ENCODE measurements at places on chromosomes 6 and 20. TPM values are rescaled to one million over a fixed set of nuclear protein-coding genes. Genes with fewer than 3 reads are reported as not detected.

DNA sequence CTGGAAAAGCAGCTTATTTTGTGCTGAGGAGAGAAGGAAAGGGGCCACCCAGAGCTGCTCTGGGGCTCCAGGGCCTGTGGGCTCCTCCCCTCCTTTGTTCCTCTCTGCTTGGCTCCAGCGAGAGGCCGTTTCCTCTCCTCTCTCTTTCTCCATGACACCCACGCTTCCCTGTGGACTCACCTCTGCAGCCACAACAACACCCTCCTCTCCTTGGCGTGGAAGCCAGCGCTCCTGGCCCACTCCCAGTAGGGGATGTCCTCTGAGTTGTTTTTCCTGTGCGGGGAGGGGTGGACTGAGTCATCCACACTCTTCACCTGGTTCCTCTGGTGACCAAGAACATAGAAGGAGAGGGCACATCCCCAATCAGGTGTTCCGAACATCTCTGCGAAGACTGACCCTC lies 4.9 kb upstream of the CDSN start:
- DNase-seq, result peak; percentile 59

DNA sequence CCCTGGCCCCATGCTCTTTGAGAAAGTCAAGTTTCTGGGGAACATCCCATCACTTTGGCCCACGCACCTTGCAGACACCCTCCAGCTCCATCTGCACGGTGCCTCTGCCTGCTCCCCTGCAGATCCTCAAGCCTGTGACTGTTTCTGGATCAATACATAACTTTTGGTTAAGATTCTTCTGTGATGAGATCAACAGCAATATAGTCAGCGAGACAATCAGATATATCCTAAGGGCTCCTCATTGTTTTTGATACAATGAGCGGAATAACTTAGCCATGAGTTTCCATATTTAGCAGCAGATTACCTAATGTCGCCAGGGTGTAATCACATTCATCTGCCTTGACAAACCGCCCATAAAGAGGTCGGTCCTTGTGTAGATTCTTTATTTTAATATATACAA lies 109.3 kb upstream of the MTHFD1L start:
- DNase-seq, result no peak

DNA sequence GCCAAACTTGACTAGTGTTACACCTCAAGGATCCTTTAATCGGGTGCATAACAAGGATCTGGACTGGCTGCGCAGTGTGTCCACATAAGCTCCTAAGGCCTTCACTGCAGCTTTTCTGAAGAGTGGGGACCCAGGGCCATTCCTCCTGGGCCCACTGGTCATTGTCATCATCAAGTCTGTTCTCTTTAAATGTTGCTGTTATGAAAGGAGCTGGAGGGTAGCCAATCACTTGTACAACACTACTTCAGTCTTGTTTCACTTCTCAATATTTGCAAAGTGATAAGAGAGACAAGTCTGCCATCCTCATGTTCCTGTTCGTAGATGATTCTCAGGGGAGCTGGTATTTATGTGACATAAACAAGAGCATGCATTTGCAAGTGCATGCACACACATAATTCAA lies 149.8 kb downstream of the SYNDIG1 start:
- no peak for DNase-seq

DNA sequence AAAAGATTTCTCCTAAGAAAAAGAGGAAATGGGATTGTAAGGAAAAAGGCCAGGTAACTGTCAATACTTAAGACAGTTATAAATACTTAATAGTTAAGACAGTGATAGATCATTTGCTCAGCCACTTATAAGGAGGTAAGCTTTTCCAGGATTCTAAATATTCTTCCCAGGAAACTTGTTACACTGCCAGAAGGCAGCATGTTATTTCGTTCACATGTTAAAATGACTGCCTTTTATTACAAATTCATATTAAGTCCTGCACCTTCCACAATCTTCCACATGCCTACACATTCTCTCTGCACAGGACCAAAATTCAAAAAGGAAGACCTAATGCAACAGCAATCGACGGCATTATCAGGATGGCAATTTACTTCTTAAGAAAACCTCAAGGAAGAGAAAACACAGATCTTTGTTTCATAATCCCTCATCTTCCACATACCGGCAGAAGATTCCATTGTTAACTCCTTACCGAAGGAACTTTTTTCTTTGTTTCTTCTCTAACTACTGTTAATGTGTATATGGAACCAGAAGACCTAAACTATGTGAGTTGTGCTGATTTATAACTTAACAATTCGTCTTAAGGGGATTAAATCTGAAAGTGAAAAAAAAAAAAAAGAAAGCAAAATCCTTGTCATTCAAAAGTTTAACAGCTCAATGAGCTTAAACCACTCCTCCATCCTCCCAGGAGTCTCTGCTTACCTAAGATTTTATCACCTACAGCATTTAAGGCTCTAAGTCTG lies 799 bp downstream of the TAAR2 start:
- DNase-seq, result no peak

GRCh38 chr6:13072686-13073347 lies 255.5 kb downstream of the TBC1D7 start:
- DNase-seq, result no peak

MCCD1 gene
- total RNA-seq, result not detected

SOX12 gene
- 7.4 TPM for total RNA-seq

Measured in ureter (tissue), 1 donor.